ENCODE measurements at places on chromosomes 7 and 10. TPM values are rescaled to one million over a fixed set of nuclear protein-coding genes. Genes with fewer than 3 reads are reported as not detected.

The PRLHR gene
- total RNA-seq: not detected

- DNase-seq: no peak
These were observed 24.9 kb downstream of the STEAP4 start for GRCh38 chr7:88281749-88282148.

The MYOF gene
- total RNA-seq: 33.2 TPM

- no peak for DNase-seq
These were observed 6.4 kb downstream of the ETV1 start for GRCh38 chr7:13982940-13983677.

DNA sequence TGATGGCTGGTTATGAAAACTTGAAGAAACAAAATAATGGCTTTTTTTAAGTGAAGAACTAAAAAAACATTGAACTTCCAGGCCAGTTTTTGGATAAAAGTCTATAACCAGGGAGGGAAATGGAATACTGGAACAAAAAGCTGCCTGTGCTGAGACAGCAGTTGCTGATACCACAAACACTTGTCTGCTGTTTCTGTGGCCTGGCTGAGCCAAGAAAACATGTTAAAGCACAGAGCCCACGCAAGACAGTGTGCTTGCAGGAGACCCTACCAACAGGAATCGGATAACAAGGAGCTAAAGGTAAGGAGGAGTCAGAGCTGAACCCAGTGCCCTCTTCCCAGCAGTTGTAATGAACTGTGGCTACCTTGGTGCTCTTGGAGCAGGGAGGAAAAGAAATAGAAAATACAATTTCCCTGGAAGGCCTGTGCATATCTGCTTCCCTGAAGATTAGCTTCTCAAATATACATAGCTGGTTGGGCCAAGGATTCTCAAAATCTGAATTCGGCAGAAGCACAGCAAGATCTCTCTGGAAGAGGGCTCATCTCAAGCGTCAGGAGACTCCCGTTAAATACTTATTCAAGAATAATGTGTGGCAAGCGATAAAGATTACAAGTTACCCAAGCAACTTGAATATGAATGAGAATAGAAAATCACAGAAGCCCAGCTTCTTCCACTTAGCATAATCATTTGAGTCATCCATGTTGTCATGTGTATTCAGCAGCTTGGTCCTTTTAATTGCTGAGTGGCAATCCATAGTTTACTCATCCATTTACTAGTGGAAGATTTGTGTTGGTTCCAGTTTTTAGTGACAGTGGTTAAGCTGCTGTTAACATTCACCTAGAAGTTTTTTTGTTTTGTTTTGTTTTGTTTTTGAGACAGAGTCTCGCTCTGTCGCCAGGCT lies 87.6 kb downstream of the NOD1 start:
- no peak for DNase-seq

GRCh38 chr7:67470256-67470751 lies 473.7 kb downstream of the TYW1 start:
- no peak for DNase-seq

- DNase-seq: no peak
These were observed 101.9 kb upstream of the TNRC18 start for GRCh38 chr7:5525271-5526099.

DNA sequence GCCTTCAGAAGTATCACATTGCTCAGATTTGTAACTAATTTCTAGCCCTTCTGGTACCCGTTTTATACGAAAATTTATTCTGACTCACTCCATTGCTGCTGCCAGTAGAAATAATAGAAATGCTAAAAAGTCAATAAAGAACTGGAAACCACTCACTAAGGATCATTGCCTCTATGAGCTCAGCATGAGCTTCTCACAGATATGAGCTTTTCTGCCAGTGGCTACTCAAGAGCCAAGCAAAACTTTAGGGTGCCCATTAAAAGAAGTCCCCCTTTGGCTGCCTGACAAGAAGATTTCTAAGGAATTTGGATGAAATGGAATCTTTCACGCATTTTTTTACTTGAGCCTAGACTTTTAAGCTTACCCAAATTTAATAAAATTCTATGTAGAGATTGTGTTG lies 52.5 kb downstream of the GPR37 start:
- DNase-seq: no peak

The SLC18A3 gene
- 0.32 TPM for total RNA-seq

- DNase-seq: no peak
These were observed 43.5 kb downstream of the AOC1 start for GRCh38 chr7:150895809-150896208.

DNA sequence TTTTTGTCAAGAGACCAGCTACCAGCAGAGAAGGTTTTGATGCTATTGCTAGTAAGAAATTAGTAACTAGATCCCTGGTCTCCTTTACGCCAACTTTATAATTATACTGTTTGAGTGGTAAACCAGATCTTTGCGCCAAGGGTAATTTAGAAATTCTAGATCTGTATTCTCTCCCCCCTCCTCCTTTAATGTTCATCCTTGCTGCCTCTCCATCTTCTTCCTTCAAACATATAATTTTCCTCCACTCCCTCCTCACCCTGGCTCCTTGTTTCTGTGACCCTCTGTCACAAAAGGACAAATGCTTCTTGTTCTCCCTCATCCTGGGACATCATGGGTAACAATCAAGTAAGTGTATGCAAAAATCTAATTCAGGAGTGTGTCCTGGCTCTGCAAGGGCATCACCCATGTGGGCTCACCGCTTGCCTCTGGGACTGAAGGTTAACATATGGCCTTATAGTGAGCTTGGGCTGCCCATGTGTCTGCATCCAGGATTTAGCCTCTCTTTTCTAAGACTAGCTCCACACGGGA lies 121.2 kb downstream of the BAMBI start:
- no peak for DNase-seq

- DNase-seq: no peak
These were observed 103.8 kb downstream of the TAX1BP1 start for GRCh38 chr7:27843584-27844305.

The PTF1A gene
- not detected for total RNA-seq

GRCh38 chr7:99943641-99944496 lies 14.4 kb upstream of the GJC3 start:
- no peak for DNase-seq

DNA sequence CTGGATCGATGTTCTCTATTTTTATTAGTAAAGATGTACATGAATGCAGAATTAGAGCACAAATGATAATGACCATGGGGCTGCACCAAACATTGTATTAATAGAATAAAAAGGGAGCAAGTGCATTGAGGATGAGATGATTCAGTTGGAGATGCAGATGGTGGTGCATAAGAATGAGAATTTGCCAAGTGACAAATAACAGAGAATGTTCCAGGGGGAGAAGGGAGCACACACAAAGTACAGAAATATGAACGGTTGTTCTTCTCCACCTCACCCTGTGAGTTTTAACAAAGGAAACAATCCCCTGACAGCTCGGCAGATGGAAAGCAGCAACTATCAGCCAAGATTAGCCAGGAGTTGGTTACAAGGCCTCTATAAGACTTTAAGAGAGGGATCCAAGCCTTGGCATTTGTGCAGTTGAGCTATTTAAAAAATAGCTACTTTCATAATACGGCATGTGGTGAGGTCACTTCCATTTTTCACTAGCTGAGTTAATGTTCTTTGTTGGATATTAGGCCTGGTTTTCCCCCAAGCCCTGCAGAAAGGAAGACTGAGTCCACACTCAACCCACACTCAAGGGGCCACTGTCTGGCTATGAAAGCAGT lies 462.5 kb downstream of the TNS3 start:
- DNase-seq: no peak

DNA sequence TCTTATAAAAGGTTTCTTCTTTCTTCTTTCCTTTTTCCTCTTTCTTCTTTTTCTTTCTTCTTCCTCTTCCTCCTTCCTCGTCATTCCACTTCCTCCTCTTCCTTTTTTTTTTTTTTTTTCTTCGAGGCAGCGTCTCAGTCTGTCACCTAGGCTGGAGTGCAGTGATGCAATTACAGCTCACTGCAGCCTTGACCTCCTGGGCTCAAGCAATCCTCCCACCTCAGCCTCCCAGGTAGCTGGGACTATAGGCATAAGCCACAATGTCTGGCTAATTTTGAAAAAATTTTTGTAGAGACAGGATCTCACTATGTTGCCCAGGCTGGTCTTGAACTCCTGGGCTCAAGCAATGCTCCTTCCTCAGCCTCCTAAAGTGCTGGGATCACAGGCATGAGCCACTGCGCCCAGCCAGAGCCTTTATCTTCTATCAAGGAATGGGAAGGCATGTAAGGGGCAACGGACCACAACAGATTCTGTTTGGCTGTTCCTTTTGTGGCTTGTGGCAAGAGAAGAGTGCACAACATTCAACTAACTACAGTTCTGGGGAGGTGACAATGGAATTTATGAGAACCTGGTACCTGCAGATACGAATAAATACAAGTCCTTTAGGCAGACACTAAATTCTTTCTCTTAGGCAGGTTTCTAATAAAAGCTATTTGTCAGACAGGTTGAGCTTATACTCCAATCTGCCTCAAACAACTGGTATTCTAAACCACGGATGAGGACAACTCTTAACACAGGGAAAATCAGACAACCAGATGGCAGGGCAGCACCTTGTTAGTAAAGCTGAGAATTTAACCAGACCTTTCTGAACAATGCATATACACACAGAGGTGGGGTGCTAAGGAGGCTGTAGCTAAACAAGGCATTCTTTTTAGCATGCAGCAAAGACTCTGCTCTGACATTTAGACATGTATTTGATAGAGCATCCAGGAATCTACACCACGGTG lies 100.3 kb downstream of the DOCK4 start:
- no peak for DNase-seq

The MARVELD1 gene
- total RNA-seq: 6.5 TPM

DNA sequence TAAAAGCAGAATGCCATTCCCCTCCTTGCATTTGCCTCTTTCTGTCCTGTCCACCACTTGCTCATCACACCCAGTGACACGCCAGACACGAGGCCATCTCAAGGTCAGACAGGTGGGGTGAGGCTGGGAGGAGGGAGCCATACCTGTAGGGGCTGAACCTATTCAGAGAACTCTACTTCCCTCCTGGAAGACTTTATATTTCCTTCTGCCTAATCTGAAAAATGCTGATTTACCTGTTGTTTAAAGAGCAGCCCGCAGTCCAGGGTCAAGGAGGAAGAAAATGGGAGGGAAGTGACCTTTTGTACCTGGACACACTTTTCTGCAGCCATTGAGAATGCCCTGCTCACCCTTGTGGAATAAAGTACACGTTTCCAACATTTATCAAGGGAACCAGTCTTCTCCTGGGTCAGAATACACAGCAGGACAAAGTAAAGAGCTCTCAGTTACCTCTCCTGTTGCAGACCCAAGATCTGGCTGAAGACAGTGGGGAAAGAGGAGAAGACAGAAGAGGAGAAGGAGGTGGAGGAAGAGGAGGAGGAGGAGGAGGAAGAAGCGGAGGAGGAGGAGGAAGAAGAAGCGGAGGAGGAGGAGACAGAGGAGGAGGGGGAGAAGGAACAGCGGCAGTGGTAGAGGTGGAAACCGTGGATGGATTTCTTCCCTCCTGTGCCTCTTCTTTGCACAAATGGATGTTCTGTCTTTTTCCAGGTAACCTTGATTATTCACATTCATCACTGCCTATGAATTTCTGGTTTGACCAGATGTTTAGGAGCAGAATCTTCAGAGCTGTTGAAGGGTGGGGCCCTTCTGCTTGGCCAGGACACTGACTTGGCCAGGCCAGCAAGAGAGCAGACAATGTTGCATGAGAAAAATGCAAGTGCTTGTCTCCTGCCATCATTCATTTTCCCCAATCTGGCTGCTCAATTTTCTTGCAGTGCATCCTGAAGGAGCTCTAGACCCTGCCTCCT lies 1.2 kb upstream of the BLNK start:
- DNase-seq: no peak

DNA sequence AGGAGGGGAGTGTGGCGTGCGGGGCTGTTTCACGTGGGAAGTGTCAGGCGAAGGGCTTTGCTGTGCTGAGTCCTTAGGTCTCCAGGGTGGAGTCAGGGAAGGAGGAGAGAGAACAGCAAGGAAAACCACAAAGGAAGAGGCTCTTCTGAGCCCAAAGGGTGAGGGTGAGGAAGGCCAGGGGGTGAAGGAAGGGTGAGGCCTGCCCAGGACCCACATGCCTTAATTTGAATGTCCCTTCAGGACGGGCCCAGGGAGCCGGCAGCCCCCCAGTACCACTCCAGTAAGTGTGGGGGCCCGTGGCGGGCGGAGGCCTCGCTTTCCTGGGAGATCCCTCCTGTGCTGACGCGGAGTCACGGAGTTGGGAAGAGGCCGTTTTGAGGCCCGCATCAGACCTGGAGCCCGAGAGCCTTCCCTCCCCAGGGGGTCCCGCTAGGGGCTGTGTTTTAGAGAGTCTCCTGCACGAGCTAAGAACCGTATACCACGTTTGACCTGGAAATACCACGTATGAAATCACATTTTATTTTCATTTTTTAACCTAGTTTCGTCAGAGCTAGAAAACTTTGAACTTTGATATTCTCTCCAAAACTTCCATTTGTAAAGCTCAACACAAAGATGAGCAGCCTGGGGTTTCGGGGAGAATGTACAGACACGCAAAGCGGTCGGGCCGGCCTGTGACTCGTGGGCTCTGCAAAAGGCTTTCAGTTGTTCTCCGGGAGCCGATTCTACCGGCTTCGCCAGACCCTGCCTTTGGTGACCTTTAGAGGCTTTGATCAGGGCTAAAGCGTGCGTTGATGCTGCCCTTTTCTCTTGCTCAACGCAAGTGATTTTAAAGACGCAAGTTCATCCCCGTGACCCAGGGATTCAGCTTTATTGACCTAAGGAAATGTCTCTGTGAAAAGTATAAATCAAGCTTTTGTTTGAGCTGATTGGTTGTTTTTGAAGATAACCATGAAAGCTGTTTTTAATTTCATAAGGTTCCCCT lies 23.6 kb upstream of the TTYH3 start:
- no peak for DNase-seq

The ZNF107 gene
- 13.1 TPM for total RNA-seq

The TSPAN33 gene
- 5.5 TPM for total RNA-seq

GRCh38 chr7:98206451-98207330 lies 4.5 kb upstream of the BHLHA15 start:
- no peak for DNase-seq

- no peak for DNase-seq
These were observed 100.5 kb downstream of the CXCL12 start for GRCh38 chr10:44284198-44285084.

The HEPACAM2 gene
- not detected for total RNA-seq

The COBL gene
- total RNA-seq: not detected

The C7orf57 gene
- total RNA-seq: 0.11 TPM

The C10orf53 gene
- 0.16 TPM for total RNA-seq

The ENO4 gene
- total RNA-seq: not detected

The CYP26A1 gene
- not detected for total RNA-seq

The ZNF775 gene
- total RNA-seq: 4.5 TPM

Measured in activated T-helper 2 cell treated with anti-CD3 and anti-CD28 coated beads, Interferon-gamma antibody, Interleukin-2, Interleukin-4, amounts not matched to agents 10 μg/mL and 5 μg/mL and 100 μg/mL, durations not matched to agents 14 hours and 24 hours and 36 hours (primary cell).